ENCODE measurements at places on chromosomes 13 and 19.

- DNase-seq, result no peak
Observed at GRCh38 chr13:111503376-111503775, 182.9 kb downstream of the TEX29 start.

DNA sequence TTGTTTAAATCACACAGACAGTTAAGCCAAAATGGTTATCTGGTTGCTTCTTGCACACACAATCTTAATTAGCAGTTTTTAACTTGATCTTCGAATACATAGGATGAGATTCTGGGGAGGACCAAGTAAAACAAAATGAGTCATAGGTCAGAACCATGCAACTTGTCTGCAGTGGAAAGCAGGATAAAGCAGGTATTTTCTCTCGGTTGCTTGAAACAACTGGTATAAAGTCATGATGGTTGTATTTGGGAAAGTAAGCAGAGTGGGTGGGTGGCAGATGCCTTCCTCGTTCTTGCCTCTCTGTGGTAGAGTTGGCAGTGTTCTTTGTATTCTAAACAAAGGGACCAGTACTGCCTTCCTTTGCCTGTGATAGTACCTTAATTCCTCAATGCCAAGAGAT is 167.0 kb downstream of the COG6 start:
- DNase-seq, result no peak

DNA sequence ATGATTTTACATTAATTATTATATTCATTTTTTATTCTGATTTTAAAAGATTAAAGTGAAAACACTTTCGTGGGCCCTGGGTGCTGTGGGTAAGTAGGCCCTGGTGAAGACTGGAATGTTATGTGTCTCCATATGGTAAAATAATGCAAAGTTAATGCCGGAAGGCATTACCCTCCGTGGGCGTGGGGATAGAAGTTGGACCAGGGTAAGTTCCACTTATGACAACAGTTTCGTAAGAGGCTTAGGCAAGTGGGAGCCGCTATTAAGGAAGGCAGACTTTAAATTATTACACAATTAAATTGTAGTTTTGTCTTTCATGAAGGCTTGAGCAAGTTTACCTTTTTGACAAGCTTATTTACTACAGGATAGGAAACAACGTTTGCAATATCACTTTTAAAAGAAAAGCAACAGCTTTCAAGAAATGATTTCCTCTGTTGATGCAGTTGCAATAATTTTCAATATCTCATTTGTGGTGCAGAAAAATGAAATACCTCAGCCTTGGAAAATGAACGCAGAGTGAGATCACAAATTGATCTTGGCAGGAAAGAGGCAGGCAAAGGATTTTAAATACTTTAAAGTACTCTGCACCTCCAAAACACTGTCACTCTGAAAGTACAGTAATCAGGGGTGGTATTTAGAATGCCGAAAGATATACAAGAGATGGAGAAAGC is 310.6 kb downstream of the DCT start:
- no peak for DNase-seq

GRCh38 chr13:110486061-110486715 is 75.3 kb downstream of the RAB20 start:
- DNase-seq, result no peak

DNA sequence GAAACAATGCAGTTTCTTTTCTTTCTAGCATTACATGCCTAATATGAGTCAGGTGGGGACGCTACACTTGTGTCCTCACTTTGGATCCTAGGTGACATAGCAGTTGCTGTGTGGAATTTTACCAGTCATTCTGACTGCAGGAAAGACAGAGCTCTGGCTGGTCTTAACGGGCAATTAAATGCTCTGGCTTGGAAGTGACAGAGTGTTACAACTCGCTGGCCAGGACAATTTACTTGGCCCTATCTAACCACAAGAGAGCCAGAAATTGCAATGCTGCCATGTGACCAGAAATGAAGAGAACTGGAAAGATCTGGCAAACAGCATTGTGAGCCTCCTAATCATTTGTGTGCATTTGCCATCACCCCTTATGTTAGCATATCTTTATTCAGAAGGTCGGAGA is 351.1 kb downstream of the DCT start:
- DNase-seq, result no peak

- DNase-seq, result no peak
Observed at GRCh38 chr13:77919921-77920294, 1.3 kb upstream of the EDNRB start.

GRCh38 chr19:33520048-33520643 is 1.4 kb downstream of the PEPD start:
- no peak for DNase-seq
